ENCODE measurements at places on chromosomes 1 and 21.

GRCh38 chr1:218589487-218589886, 244.4 kb downstream of the TGFB2 start:
- DNase-seq, result no peak

DNA sequence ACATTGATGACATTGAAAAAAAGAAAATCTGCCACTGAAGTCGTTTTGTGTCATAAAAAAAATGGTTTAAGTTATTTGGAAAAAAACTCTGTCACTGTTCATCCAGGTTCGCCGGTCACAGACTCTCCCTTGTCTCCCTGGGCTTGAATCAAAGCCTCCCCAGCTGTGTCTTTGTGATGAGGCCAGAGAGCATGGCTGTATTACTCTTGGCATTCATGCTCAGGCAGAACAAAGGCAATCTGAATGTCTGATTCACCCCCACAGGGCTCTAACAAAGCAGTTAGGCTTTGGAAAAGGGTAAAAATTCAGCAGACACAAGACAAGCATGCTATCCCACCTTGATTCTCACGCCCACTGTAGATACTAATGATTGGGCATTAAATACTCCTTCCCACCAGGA, 304.3 kb upstream of the PLD5 start:
- no peak for DNase-seq

- DNase-seq, result no peak
These were observed 222.6 kb upstream of the KCTD3 start for GRCh38 chr1:215344539-215344938.

- DNase-seq, result no peak
These were observed 23.4 kb downstream of the CNIH3 start for GRCh38 chr1:224639426-224639975.

DNA sequence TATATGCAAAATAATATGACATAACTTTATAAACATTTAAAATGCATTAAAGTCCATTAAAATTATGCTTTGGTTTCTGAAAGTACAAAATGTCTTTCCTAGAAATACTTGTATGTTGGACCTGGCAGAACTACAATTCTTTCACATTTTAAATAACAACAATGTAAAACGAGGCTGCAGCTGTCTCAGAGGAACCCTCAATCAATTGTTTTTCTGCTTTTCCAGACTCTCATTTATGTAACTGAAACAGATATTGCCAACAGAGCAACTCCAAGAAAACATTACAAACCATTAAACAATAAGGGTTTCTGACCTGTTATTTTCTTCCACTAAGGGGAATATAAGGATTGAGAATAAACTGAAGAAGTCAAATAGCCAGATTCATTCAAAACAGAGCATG, 1193.4 kb downstream of the NCAM2 start:
- DNase-seq, result no peak

DNA sequence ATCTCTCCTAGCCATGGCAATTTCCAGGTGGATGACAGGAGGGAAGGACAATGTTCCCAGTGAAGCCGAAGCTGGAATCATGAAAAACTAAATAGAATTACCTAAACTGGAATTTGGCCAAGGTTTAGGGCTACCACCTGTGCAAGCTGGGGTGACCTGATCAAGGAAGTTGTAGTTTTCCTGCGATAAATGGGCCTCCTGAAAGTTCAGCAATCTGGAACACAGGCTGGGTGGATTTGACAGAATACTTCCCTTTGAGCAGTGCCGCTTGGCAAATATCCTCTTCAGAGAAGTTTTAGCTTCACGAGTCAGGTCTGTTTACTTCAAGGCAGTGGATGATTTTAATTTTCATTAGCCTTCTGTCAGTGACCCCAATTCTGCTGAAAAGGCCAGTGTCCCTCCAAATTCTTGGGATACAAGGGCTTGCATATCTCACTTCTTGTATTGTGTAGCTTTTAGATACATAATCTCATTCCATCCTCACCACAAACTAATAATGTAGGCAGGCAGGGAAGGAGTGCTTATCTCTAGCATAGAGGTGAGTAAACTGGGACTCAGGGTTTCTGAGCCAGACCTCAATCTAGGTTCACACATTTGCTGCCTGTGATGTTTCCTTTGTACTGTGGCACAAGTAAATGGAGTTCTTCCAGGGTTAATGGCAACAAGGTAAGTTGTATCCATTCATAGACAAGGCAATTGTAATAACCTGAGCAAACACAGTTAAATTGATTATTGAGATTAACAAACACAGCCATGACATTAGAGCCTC, 349.4 kb downstream of the NUF2 start:
- DNase-seq, result no peak

DNA sequence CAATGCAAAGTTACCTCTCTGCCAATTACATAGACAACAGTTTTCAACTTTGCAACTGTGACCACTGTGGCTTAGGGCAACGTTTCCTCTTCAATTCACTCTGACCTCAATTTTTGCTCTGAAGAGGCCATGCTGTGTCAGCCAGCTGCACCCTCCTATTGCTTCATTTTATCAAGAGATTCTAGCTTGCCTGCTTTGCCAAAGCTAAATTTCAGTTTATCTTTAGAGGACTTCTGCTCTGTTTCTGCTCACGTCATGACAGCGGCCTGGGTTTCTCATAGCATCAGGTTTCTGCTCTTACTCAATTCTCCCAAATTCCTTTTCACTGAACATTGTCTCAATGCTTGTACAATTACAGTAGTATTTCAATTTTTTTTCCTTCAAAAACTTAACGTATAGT, 154.6 kb downstream of the PLA2G4A start:
- no peak for DNase-seq

GRCh38 chr1:53476579-53476978, 17.4 kb downstream of the DMRTB1 start:
- no peak for DNase-seq

GRCh38 chr1:202805886-202806844, 2.1 kb downstream of the KDM5B start:
- no peak for DNase-seq

GRCh38 chr1:177310326-177310725, 139.6 kb downstream of the BRINP2 start:
- no peak for DNase-seq

DNA sequence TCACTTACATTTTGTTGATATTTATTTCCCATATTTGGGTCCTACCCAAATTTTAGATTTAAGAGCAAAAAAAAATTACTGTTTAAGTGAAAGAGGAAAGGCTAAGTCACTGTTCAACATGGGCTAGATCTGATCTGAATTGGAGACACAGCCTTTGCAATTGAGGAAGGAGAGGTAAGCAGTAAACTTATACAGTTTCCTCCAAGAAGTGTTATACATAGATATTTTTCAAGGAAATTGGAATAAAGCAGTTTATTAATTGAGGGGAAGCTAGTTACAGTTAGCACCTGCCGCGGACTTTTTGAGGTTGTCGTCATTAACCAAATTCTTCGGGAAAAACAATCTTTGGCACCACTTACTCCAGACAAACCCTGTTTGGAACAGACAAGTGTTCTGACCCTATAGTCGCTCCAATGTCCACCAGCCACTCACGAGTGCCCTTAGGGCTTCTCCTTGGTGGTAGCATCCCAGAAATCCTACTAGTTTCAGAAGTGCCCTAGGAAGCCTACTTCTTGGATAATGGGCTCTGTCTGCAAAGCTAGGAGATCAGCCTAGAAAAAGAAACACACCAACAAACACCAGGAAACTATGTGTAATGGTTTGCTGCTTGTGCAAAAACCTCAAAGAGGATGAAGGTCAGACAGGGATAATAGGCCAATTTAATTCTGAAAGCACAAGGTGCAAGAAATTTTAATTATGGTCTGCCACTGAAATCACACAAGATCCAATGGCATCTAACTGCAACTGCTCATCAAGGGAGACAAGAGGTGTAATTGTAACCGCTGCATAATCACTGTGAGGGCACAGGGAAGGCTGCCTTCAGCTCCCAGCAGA, 2.5 kb downstream of the WLS start:
- no peak for DNase-seq

- DNase-seq, result peak; percentile 49
These were observed 176.5 kb downstream of the TGFB2 start for GRCh38 chr1:218521414-218522169.

DNA sequence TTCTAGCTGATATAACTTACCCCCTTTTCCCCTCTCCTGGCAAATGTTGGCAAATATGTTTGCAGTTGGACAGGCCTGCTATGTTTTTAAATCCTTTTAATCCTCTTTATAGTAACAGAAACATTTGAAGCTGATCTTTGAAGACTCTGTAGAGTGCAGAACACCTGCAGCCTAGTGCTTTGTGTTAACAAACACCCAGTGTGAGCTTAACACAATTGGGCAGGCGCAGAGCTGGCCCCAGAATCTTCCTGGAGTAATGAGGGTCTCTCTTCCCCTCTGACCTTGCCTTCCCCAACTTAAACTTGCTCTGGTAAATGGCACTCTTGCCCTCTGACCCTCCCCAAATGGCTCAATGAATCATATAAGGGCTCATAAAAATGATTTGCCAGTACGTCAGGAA, 247.9 kb upstream of the LYPLAL1 start:
- no peak for DNase-seq

DNA sequence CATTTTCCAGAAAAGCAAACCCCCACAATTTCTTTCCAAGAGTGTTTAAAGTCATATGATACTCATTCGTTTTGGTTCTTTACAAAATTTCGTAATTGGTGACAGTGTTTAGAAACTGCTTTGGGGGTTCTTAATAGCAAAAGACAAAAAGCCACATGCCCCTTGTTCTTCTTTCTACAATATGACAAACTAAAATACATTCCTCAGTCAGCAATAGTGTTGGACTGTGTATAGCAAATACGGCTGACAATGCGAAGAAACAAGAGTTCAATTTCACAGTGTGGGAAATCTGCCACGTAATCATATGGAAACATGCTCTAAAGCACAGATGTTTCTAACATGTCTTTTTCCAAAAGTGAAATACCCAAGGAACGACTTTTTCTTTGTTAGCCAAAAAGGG, 7.6 kb upstream of the IFNAR1 start:
- DNase-seq, result no peak

DNA sequence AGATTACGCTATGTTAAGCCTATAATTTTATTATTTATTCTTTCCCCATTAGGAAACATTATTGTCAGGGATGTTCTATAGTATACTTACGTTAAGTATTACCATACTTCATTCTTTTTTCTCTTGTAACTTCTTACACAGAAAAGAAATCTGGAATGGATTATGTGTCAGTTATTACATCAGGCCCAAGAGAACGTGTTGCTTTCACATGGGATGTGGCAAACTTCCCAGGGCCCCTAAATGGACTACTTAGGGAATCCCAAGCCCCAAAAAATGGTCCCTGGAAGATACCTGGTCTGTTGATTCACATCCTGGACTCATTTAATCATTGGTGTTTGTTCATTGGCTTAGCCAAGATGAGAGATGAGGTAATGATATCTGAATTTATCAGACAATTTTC, 249.8 kb downstream of the NRIP1 start:
- DNase-seq, result no peak

- DNase-seq, result peak; percentile 30
These were observed at the start of gene PLD5 for GRCh38 chr1:242524571-242525359. PLD5 (minus strand) TSS chr1:242524697.

DNA sequence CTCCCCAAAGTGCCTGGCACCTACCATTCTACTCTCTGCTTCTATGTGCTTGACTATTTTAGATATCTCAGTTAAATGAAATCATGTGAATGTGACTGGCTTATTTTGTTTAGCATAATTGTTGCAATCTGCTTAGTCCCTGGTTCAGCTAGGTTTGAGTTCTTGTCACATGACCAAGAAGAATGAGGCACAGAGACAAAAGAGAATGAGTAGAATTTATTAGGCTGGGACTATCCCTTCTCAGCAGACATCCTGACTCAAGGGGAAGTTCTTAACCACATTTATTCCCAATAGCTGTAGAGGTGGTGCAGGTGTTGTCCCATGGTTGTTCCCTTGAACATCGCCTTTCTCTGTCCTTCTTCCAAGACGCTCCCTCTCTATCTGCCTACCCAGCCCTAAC, 1485.7 kb downstream of the KCNT2 start:
- no peak for DNase-seq

DNA sequence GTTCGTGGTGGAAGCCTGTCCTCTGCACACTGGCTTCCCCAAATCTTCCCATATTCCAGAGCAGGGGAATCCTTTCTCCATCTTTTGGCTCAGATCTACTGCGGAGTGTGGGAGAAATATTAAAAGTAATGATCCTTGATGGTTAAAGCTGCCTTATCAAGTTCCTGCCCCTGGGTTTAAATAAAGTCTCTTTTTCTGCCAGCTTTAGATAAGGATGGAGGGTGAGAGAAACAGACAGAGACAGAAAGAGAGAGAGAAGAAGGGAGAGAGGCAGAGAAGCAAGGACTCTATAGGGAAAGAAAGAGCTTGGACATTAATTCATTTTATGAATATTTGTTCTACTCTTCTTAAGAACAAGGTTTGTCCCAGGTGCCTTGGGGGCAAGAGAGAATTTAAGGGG, 98.0 kb downstream of the KCNJ15 start:
- DNase-seq, result no peak

GRCh38 chr1:86913399-86913895, 479 bp downstream of the SELENOF start:
- peak; percentile 45 for DNase-seq

GRCh38 chr1:209618756-209619420, 33.3 kb downstream of the LAMB3 start:
- DNase-seq, result no peak

DNA sequence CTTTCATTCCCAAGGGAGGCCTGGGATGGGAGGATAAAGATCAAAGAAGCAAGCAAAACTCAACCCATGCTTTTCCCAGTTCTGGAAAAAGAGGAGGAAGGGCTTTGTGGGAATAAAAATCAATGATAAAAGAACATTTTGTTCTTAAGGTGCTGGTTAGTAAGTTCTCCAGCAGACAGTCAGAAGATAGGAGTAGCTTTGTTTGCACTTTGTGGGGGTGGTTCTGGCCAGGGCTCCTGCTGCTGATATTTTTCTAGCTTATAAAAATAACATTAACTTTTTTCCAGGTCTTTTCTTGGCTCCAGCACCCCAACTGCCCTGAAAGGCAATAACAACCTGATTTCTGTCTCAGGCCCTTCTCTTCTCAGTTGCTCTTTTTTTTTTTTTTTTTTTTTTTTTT, 220.0 kb downstream of the FGGY start:
- no peak for DNase-seq

DNA sequence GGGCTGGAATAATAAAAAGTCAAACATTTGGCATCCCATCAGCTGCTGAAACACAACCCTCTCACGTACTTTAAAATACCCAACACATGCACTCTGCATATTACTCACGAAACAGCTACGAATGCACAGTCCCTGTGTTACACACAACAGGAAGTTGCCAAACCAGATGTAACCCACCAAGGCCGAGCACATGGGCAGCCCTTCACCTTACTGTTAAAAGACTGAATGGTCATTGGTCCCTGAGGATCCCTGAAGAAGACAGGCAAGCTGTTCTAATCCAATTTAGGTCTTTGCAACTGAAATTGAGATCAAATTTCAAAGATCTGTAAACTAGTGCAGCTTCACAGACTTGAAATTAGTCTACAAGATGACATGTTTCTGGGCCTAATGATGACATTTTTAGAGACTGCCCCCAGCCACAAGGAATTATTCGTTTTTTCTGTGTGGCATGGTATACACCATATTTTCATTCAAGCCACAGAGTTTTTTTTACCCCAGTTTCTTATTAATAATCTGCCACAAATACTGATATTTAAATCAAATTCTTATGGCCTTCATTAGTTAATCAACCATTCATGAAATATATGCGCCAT, 25.6 kb upstream of the IER5 start:
- DNase-seq, result peak; percentile 57

- DNase-seq, result no peak
These were observed 49.5 kb upstream of the ACOT11 start for GRCh38 chr1:54498383-54499096.

GRCh38 chr1:192552760-192553191, 22.8 kb upstream of the RGS1 start:
- DNase-seq, result no peak

All from GM13976 (cell line).